ENCODE measurements at places on chromosomes 3 and 15.

DNA sequence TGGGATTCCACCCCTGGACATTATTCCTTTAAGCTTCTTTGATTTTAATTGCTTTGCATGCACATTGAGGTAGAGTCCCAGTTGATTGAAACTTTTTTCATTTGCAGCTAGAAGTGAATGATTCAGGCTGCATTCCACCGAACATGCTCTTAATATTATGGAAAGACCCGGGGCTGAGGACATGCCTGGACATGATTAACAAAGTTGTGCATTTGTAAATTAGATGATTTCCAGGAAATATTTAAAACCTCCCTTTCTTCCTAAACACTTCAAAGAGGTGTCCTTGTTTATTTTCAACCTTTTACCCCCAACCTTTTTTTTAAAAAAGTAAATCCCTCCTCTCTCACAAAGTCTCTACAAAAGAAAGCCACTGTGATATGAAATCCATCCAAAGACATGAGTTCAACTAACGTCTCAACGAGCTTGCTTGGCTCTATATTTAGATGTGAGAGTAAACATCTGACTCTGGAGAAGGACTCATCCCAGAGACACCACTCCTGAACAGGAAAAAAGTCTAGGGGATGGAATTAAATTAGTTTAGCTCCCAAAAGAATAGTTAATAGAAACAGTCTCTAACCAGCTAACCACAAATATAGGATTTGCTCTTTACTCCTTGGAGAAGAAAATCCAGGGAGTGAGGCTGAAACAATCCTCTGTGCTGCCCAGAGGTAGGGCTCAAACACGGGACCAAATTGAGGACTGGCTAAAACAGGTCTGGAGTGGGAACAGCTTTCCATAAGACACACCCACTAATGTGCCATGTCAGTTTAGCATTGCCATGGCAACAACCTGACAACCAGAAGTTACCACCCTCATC, 83.1 kb downstream of the XXYLT1 start:
- no peak for DNase-seq

- DNase-seq: peak; percentile 95
Measured at GRCh38 chr3:53842436-53843194, 3.6 kb downstream of the CHDH start.

DNA sequence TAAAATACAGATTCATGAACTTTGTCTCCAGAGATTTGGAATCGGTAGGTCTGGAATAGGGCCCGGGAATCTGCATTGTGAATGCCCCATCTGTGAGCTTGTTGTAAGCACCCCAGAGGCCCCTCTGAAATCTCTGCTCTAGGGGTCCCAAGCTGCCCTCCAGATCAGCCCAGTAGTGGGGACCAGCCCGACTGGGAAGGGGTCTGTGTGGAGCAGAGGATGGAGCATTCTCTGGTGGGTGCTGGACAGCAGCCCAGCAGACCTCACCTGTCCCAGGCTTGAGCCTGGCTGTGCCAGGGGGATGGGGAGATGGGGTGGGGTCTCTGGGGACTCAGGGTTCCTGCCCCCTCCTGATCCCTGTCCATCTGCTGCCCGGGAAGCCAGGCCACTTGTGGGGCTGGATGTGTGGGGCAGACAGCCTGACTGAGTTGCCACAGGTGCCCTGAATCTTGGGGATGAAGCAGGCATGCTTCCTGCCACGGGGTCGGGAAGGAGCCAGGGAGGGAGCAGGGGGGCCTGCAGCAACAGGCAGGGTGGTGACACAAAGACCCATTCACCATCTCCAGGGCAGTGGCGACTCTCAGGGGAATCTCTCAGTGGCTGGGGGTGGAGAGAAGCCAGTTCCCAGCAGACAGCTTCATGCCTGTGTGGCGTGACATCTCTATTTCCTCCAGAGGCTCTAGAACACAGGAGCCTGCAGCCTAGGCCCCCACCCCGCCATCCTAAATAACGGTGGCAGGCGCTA, 99.3 kb downstream of the WNT7A start:
- no peak for DNase-seq

DNA sequence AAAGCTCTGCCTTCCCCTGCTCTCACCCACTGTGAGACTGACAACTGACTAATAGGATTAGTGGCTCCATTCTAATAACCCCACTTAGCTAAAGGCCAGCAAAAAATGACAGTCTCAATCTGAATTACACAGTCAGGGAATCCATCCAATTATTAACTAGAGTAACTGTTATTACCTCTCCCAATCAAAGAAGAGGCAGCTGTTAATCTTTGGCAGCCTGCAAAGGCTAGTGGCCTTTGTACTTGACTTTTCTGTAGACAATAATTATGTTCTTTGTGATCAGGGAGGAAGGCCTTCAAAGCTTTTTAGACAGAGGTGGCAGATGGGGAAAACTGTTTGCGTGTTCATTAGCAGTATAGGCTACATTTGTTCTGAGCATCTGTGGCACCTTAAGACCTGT, 177.7 kb downstream of the ISL2 start:
- DNase-seq: no peak

DNA sequence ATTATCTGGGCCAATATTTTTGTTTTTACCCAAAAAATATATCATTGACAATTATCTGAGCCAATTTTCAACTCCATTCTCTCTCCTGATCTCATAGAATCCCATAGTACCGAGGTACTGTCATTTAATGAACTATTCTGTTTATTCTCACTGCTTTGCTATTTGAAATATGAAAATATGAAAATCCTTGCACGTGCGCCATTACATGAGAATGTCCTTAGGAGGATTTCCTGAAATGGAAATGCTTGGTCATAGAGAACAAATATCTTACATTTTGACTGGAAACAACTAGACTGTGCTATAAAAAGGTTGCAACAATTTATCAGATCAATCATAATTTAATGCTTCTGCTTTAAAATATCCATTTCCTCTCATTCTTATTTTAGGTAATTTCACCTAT, 18.3 kb downstream of the FRMD4B start:
- DNase-seq: no peak

GRCh38 chr15:58932710-58933280, 684 bp downstream of the SLTM start:
- peak; percentile 61 for DNase-seq

- peak; percentile 51 for DNase-seq
Measured at GRCh38 chr3:152834776-152835600, at the start of gene P2RY1. P2RY1 (plus strand) TSS chr3:152835131; CDS start chr3:152835783, 652 bp downstream.

DNA sequence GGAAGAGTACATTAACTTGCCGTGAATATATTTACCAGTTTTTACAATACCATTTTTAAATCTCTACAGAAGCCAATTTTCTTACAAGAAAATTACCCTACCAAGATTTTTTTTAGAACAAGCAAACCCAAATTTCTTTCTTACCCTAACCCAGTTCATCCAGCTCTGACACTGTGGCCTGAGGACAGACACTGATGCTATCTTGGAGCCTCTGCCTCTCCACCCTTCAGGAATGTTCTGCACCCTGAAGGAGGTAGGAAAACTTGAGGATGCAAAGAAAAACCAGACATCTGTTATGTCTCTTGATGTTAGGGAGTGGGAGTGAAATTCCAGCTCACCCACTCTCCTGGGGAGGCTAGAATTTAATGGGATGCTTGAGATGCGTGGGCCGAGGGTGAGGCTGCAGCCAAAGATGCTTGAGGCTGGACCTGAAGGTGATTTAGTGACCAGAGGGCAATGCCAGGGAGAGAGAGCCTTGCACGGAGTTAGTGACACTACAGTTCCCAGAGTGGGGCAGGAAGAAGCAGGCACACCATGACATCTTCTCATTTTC, 69.9 kb downstream of the LIPC start:
- no peak for DNase-seq

DNA sequence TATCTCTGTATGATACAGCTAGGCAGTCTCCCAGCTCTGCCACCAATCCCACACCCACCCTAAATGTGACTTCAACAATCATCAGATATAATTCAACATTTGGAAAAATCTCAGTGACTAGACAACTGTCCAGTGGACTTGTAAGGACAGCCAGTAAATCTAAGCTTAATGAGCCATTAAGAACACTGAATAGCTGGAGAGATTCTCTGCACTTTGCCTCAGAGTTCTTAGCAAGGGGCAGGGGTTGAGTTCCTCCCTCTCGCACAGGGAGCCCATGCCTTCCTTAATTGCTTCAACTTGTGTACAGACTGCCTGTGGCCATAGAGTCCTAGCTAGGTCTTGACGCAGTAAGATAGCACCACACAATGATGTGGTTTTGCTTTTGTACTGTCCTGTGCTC, 15.6 kb downstream of the MEX3B start:
- DNase-seq: no peak

GRCh38 chr15:97955529-97955928, 5.0 kb upstream of the ARRDC4 start:
- no peak for DNase-seq

DNA sequence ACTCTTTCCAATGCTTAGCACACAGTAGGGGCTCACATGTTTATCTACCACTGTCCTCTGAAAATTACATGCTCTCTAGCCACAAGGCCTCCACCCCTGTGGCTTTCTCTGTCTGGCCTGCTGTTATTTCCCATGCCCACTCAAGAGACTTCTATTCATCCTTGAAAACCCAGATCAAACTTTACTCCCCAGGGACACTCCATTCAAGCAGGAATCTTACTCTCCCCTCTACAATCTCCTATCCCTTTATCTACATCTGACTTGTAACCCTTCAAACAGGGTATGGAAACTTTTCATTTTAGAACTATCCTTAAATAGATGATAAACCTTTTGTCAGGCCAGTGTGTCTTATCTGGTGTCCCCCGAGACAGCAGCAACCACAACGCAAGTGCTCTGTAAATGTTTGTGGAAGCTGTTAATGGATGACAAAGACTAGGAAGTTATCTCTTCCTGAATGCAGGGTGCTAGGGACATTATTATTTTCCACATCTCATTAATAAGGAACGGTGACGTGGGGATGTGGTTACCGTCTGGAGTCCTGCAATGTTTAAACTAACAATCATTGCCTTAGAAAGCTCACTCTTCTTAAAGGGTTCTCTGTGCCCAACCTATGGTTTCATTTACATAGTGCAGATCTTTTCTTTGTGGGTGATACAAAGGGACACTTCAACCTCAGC, 322.3 kb downstream of the ARRDC4 start:
- no peak for DNase-seq

GRCh38 chr3:137032465-137033120, 74.8 kb downstream of the IL20RB start:
- DNase-seq: peak; percentile 76

GRCh38 chr3:26365706-26366105, 256.9 kb upstream of the LRRC3B start:
- DNase-seq: no peak

DNA sequence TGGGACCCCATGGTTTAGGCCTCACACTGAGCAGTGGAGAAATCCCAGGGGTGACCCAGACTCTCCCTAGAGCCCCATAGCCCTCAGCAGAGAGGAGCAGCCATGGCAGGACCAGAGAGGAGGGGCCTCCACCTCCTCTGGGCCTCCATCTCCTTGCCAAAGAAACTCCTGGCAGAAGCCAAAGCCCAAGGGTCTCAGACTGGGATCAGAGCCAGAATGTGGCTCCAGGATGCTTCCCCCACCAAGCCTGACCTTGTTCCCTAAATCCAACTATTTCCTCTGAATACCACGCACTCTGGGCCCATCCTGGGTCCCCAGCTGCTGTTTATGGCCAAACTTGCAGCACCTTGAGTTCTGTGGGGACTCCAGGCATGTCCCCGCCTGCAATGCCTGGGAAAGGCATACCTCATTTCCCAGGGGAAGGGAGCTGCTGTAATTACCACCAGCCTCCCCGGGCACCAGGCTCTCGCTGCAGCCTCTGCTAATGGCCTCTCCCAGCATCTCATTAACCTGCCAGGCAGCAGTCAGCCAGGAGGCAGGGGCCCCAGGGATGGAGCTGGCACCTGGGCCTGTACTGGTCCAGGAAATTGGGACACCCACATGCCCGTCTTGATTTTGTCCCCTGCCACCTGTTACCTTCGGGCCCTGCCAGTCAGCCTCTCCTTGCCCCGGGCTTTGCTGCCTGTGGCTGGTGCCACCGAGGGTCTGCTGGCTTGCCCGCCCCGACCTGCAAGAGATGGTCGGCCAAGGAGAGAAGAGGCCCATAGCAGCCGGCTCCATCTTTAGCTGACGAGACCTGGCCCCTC, 4.6 kb downstream of the CCDC9B start:
- DNase-seq: no peak

DNA sequence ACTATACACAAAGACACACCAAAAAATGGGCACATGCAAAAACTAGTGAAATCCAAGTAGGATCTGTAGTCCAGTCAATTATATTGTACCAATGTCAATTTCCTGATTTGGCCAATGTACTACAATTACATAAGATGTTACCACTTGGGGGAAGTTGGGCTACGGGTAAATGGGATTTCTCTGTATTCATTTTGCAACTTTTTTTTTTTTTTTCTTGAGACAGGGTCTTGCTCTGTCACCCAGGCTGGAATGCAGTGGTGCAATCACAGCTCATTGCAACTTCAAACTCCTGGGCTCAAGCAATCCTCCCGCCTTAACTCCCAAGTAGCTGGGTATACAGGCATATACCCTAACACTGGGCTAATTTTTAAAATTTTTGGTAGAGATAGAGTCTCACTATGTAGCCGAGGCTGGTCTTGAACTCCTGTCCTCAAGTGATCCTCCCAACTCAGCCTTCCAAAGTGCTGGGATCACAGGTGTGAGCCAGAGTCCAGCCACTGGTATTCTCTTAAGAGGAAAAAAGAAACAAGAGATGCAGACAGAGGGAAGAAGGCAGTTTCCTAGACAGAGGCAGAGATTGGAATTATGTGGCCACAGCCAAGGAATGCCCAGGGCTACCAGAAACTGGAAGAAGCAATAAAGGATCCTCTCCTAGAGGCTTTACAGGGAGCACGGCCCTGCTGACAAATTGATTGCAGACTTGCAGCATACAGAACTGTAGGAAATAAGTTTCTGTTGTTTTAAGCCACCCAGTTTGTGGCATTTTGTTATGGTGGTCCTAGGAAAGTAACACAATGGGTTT, 33.3 kb downstream of the TFDP2 start:
- no peak for DNase-seq

GRCh38 chr3:150251187-150252062, 156.7 kb upstream of the TSC22D2 start:
- no peak for DNase-seq

- no peak for DNase-seq
Measured at GRCh38 chr15:49495993-49496753, 73.1 kb downstream of the FGF7 start.

- no peak for DNase-seq
Measured at GRCh38 chr3:195312714-195313113, 41.8 kb upstream of the XXYLT1 start.

- DNase-seq: no peak
Measured at GRCh38 chr15:60679256-60679655, 200.3 kb upstream of the ICE2 start.

- DNase-seq: no peak
Measured at GRCh38 chr3:5349343-5349742, 161.8 kb downstream of the EDEM1 start.

GRCh38 chr15:69624816-69625215, 172.2 kb downstream of the RPLP1 start:
- DNase-seq: no peak

DNA sequence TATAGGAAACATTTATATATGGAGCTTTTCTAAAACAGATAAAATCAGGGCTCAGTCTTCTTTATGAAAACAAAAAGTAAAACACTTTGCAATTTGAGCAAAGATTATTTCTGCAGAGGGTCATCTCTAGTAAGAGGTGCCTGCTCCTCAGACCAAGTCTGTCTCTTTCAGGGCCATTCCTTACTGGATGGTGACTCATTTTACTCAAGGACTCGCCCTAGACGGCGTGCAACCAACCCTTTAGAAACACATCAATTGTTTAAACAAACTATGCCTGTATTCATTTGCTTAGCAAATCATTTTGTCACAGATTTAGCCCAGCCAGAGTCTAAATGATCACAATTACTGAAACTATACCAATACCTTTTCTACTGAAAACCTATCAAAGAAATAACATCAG, 242.8 kb upstream of the ICE2 start:
- DNase-seq: no peak
